GM23338 (cell line): ENCODE measurements at places on chromosomes 7 and 10. TPM values are rescaled to one million over a fixed set of nuclear protein-coding genes. Genes with fewer than 3 reads are reported as not detected.

- no peak for DNase-seq
Observed at GRCh38 chr7:14685167-14685566, 217.4 kb downstream of the DGKB start.

The CYP26A1 gene
- 1.8 and 2.8 TPM in 2 replicates for total RNA-seq

DNA sequence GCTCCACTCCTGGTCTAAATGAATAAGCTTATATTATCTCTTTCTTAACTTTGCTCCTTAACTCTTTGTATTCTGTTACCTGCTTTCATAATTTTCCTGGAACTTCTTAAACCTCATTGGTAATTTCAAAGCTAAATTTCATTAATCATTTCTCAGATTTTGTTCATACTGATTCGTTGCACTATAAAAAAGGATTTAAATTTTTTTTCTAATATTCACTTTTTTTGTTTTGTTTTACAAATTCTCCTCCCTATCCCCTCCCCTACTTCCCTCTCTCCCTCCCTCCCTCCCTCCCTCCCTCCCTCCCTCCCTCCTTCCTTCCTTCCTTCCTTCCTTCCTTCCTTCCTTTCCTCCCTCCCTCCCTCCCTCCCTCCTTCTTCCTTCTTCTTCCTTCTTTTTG lies 14.7 kb downstream of the ST7 start:
- DNase-seq, result no peak

DNA sequence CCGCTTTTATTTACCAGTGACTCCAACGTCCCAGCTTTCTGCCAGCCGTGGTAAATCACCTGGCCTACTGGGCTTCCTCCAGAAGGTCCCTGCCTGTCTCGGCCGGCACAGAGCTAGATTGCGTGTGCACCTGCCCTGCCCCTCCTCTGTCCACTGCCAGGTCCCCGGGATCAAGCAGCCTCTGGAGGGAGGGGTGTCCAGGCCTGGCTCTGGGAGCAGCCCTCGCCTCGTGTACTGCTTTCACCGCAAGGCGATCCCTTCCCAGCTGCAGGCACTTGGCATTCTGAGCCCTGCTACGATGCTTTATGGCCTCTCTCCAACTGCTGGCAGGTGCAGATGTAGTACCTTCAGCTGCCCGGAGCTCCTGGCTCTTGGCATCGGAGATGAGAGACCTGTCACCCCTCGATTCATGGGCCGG lies 7.4 kb downstream of the SLC29A3 start:
- no peak for DNase-seq

GRCh38 chr10:79176949-79177602 lies 108.3 kb downstream of the ZMIZ1 start:
- DNase-seq, result no peak

GRCh38 chr7:73740771-73741170 lies 2.2 kb upstream of the ABHD11 start:
- DNase-seq, result peak; percentile 72

- no peak for DNase-seq
Observed at GRCh38 chr10:1475771-1476454, 261.4 kb downstream of the ADARB2 start.

GRCh38 chr7:27636326-27637006 lies 26.2 kb downstream of the HIBADH start:
- DNase-seq, result peak; percentile 47

The ANKRD1 gene
- total RNA-seq, result not detected in 2 replicates

- DNase-seq, result peak; percentile 34
Observed at GRCh38 chr10:84574102-84574501, 245.7 kb downstream of the CCSER2 start.

GRCh38 chr7:94008537-94008936 lies 4.4 kb upstream of the BET1 start:
- no peak for DNase-seq

GRCh38 chr10:5500162-5500670 lies 846 bp upstream of the CALML5 start:
- no peak for DNase-seq

DNA sequence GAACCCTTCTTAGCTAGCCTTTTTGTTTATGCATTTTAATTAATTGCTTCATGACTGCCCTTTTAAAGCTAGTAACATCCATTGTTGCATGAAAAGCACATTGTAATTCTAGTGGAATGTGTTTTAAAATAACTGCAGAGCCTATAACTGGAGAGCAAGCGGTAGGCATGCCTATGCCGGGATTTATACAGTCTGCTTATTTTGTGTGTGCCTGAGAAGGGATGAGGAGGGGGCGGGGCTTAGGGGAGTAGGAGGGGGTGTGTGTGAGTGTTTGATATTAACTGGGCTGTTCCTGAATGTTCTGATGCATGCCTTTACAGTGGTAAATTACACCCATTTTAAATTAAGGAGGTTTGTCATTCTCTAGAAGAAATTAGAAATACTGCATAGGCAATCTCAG lies 208.1 kb downstream of the TCF7L2 start:
- peak; percentile 41 for DNase-seq

- DNase-seq, result no peak
Observed at GRCh38 chr10:127892743-127893142, at the start of gene CLRN3. Gene CLRN3, minus strand, starts transcription at chr10:127892941. Its CDS starts 157 bp downstream, at chr10:127892784.

DNA sequence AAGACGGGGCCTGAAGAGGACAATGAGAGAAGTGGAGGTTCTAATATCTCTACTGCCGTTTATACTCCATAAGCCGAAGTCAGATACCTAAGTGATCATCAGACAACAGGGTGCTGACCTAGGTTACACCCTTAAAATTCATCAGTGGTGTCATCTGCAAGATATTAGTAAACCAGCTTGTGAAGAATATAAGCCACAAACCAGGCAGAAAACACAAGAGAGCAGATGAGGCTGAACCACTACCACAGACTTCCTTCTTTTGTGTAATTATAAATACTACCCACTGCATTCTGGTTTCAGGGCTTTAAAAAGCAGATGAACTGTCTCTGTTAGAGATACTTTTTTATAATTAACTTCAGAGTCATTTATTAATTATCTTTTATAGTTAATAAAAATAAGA lies 69.0 kb upstream of the LRRC17 start:
- no peak for DNase-seq

DNA sequence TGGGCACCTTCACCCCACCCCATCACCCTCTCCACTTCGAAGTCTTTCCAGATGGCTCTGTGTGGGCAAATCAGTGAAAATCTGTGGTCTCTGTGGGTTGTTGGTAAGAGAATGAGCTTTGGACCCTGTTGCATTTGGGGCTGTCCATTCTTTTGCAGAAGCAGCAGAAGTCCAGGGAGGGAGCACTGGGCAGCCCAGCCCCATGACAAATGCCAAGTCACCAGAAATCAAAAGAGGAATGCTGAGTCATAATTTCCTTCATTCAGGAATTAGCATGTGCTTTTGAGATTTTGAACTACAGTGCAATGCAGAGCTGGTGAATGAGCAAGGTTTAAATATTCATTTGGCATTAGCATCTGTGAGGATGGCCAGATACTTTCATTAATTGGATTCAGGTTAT lies 556.2 kb downstream of the LRMDA start:
- no peak for DNase-seq

- peak; percentile 16 for DNase-seq
Observed at GRCh38 chr7:69108097-69108496, 490.2 kb upstream of the AUTS2 start.

DNA sequence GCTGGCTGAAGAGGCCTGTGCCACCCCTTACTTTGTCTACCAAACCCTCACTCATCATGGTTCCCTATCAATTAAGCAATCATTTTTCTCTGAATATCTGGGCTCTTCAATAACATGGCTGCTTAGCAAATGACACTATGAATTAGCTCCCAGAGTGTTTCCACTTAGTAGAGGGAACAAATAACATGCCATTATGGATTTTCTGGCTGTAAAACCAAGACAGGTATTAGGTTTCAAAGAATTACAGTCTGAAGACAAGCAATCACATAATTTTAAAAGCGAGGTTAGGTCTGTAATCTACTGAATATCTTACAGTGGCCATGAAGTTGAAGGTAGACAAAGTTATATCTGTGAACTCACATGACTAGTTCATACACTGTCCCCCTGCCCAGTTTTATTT lies 220.8 kb upstream of the PHYHIPL start:
- DNase-seq, result no peak

GRCh38 chr7:31175672-31176071 lies 123.6 kb downstream of the ADCYAP1R1 start:
- DNase-seq, result peak; percentile 60

- DNase-seq, result no peak
Observed at GRCh38 chr7:117683430-117684175, 189.6 kb downstream of the CTTNBP2 start.

The FBXO24 gene
- 0.70 and 2.4 TPM in 2 replicates for total RNA-seq

The VIM gene
- 214 and 228 TPM in 2 replicates for total RNA-seq

GRCh38 chr7:100609958-100610357 lies 2.4 kb upstream of the MOSPD3 start:
- no peak for DNase-seq

The PRPF18 gene
- 13.5 and 17.2 TPM in 2 replicates for total RNA-seq

DNA sequence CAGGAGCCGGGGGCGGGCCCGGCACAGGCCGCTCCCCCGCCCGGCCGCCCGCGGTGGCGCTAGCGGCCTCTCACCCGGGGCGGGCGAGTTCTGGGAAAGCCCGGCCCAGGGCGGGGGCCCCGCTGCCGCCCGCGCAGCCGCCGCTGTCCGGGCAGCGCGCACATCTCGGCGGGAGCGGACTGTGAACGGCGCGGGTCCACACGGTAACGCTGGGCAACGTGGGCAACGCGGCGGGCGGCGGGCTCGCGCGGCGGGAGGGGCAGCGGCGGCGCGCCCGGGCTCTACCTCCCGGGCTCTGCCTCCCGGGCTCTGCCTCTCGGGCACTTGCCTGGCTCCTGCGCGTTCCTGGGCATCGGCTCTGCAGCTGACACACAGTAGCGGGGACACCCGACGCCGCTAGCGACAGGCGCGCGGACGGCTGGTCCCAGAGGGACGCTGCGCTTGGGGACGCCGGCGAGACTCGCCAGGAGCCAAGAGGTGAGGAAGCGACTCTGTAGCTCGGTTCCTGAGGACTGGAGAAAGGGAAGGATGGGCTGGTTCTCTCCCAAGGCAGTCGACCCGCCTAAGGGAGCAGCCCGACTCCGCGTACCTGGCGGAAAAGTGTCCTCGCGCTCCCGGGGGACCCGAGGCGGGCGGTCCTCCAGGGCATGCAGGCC lies at the start of gene PLCE1:
TSS of gene PLCE1 (plus strand) at position 150 of the 656 bp plus-strand sequence. CDS start 37,116 bp downstream, outside the sequence.
- peak; percentile 67 for DNase-seq
